Urinary bladder (tissue), 4 donors: ENCODE measurements at places on chromosomes 13 and 19. TPM values are rescaled to one million over a fixed set of nuclear protein-coding genes. Genes with fewer than 3 reads are reported as not detected.

The CEACAM20 gene
- not detected for polyA plus RNA-seq

The MRPL54 gene
- 61.9 TPM for polyA plus RNA-seq

The FPR3 gene
- polyA plus RNA-seq, result 5.8 TPM

DNA sequence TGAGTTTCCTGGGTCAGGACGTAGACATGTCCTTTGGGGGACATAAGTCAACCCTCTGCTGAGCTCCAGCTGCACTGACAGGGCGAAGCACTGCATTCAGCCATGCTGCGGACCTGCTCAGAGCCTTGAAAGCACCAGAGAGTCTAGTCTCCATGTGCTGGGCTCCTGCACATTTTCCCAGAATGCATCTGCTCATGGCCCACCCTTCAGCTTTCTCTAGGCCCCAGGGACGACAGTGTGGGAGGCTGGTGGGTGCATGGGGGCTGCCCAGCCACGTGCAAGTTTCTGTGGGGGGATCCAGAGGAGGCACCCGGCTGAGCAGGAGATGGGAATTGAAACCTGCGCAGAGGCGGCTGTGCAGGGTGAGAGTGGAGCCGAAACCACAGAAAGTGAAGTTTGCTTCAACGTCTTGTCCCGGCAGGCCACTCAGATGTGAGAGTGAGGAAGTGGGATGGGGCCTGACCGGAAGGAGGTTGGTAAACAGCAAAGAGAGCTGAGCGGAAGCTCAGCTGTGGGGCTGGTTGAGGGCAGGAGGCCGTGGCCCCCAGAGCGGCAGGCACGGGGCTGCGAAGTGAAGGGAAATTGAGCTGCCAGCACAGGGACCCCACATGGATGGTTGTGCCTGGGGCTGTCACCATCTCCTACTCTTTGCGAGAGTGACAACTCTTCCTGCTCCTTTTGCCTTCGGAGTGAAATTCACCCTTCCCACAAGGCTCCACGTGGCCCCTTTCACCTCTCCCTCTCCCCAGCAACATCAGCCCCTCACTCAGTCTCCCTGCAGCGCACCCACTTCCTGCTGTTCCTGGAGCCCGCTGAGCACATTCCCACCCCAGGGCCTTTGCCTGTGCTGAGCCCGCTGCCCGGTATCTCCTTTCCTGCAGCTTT is 11.8 kb downstream of the PGLS start:
- DNase-seq, result no peak

GRCh38 chr19:50861010-50861409 is 6.3 kb downstream of the KLK3 start:
- no peak for DNase-seq

DNA sequence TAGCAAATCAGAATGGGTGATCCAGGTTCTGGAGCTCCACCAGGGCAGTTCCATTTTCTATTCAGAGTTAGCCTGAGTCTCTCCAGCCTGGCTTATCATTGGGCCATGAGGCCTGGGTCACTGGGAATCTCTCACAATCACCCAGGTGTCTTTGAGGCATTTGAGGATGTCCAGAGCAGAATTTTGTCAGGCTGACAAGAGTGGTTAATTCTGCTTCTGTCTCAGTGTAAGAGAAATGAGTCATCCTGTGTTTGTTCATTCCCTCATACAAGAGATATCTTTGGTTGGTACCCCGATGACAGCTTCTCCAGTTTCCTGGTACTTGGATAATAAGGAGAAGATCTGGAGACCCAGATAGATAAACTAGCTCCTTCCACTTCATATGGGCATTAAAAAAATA is 10.4 kb downstream of the ZNF93 start:
- no peak for DNase-seq

GRCh38 chr13:97879646-97880310 is 73.7 kb upstream of the IPO5 start:
- no peak for DNase-seq

GRCh38 chr19:47437500-47437899 is 18.2 kb upstream of the MEIS3 start:
- DNase-seq, result no peak

The MBD3L1 gene
- not detected for polyA plus RNA-seq
